CD4-positive, alpha-beta memory T cell (primary cell): ENCODE measurements at places on chromosomes 5 and 9.

- no peak for DNase-seq
Measured at GRCh38 chr9:94909250-94909894, 182.9 kb downstream of the AOPEP start.

DNA sequence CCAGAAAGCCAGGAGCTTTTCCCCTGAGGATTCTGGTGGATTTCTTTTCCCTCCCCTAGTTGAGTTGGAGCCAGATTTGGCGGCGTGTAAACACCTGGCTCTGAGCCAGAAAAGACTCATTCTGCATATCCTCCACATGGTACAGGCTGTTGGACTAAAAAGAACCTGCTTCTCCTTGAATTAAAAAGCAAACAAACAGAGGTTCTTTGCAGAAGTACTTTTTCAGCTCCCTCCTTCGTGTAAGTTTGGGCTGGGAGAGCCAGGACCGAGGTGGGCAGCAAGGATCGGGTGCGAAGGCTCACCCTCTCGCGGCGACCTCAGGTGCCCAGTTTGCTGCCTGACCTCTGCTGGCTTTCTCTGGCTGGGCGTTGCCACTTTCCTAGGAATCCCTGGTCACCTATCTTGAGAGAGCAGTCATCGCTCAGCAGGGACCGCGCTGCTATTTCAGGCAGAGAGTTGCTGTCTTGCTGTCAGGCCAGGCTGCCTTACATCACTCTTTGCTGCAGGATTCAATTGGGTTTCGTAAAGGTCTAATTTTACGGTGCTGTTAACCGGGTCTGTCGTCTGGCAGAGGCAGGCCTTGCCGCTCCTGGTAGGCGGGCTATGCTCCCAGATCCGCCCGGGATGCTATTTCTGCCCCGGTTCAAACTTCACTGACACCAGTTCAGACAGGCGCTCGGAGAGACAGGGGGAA lies 3.2 kb downstream of the PAPPA start:
- no peak for DNase-seq

DNA sequence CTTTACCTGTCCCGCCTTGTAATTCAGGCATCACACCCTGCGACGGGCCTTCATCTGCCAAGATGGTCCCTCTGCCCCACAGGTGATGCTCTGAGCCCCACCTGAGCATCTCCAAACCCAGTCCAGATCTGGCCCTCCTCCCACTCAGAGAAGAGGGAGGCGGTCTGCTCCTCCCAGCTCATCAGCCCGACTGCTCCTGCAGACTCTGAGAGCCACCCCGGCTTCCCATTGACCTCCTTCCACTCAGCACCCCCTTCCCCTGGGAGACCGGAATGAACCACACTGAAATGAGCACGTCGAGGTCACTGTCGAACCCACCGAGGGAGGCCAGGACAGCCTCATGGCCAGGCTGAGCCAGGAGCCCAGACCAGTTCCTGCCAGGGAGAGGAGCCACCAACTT lies 12.8 kb downstream of the ABO start:
- no peak for DNase-seq

DNA sequence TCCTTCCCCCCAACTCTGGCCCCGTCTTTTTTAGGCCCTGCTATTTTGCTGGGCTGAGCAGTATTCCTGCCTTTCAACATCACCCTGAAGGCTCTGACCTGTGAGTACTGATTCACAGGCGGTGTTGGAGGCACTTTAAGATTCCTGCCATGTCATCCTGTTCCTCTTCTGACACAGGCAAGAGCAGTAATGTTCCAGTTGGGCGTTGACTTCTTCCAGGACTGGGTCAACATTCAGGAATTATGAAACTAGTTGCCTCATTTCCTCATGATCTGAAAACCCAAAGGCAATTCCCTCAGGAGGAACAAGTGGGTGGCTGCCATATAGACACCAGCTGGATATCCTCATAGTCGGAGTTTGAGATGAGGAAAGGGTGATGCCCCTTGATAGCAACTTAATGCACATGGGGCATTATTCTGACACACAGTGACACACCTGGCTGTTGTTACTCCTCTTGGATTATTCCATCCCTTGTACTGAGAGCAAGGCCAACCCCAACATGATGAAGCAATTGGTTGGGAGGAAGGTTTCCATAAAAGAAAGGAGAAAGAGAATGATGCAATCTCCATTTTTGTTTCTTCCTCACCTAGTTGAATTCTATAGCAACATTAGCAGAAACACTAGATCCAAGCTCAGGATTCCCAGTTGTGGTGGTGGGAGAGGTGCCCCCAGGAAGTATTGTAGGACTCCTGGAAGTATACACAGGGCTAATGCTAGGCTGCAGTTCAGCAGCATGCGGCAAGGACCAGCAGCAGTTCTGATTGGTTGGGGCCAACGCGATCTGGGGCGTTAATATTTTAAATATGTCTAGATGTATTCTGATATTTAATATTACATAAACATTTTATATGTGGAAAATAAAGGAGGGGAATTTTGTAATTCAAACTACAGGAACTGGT lies 19.6 kb upstream of the GLRX start:
- DNase-seq = no peak

GRCh38 chr5:26893078-26893477 lies 145.3 kb downstream of the CDH9 start:
- no peak for DNase-seq

DNA sequence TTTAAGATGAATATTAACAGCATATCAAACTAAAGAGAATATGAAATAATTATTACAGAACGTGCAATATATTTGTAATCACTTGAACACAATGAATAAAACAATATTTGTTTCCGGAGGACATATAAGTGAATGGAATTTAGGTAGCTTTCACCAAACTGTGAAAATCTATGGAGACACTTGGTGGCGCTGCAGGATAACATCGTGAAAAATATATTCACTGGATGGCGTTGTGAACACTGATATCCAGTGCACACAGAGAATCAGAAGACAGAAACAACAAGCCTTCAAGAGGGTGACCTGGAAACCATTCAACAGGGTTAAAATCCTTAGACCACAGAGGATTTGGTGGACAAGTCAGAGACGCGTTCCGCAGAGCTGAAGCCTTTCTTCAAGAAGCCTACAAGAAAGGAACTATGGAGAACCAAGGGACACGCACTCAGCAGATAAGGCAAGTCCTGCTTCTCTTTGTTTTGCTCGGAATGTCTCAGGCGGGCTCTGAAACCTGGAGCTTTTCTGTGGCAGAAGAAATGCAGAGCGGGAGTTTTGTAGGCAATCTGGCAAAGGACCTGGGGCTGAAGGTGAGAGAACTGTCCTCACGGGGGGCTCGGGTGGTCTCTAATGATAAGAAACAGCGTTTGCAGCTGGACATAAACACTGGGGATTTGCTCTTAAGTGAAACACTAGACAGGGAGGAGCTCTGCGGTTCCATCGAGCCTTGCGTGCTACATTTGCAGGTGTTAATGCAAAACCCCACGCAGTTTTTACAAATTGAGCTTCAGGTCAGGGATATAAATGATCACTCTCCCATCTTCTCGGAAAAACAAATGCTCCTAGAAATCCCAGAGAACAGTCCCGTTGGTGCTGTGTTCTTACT lies at the start of gene PCDHB11:
PCDHB11 (plus strand) TSS at position 269 of the 877 bp plus-strand sequence; CDS start at position 417, 148 bp downstream.
- no peak for DNase-seq

DNA sequence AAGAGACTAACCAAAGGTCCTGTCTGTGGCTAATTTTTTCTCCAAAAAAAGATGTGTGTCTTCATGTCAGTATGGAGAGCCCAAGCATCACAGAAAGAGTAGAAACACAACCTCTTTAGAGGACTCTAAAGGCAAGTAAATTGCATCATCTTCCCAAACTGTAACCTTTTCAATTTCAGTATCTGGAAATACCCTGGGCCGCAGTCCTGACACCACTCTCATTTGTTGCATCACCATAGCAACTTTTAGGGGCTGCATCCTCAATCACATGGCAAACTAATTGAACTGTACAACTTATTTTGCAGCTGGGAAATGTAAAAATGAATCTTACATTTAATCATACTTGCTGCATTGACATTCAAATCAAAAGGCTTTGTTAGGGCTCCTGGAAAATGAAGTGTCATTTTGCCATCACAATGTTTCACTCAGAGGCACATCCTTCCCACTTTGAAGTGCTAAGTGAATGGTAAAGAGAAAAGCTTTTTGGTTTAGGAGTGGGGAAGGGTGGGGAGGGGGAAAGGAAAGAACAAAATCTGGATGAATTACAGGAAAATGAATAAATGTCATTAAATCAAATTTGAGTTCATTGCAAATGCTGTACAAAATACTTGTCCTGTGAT lies 60.6 kb upstream of the GRIA1 start:
- DNase-seq = no peak

GRCh38 chr5:80474929-80475328 lies 13.0 kb upstream of the FAM151B start:
- no peak for DNase-seq

DNA sequence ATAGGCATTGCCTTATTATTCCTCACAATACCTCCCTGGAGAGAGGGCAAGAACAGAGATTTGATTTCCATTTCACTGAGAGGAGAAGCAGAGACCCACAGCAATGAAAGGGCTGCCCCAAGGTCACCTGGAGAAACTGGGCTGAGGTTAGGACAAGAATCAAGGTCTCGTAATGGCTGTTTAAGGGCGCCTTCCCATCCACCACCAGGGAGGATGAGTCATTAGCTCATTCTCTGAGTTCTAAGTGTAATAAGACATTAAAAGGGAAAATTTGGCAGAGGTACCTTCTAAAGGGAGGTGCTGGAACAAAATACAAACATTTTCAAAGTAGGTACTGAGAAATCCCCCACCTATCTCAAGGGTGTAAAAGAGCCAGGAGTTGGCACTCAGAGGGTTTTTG lies 52.6 kb upstream of the TCERG1 start:
- DNase-seq = no peak

DNA sequence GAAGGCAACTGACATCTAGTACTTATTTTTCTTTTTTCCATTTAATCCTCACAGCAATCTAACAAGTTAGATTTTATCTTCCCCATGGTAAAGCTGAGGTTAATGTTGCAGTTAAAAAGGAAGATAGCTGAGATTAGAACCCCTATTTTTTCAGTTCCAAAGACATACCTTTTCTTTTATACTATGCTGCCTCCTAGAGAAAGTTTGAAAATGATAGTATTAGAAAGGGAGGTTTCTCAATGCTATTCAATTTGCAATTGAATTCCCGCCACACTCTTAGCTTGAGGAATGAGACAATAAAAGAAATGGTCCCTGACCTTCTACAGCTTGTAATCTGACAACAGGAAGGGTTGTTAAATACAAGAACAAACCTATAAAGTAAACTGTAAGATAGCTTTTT lies 195.9 kb upstream of the TRIM32 start:
- no peak for DNase-seq

- DNase-seq = no peak
Measured at GRCh38 chr9:136326761-136327303, 507 bp upstream of the GPSM1 start.

GRCh38 chr5:120527251-120527650 lies 63.2 kb downstream of the PRR16 start:
- DNase-seq = no peak

DNA sequence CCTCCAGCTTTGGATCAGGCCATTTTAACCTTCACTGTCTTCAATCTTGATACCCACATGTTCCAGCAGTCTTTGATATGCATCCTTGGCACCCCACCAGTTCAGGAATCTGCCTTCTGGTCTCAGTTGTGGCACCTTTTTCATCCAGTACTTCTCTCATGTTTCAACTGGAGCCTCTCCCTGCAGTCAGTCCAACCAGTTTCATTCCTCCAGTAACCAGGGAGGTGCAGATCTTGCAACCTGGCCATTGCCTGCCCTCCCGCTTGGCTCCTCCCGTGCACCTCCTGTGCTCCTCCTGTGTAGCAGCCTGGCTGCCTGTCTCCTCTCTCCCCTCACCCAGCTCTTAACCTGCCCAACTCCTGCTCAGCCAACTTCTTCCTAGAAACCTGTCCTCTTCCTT lies 20.2 kb downstream of the FUBP3 start:
- no peak for DNase-seq

- no peak for DNase-seq
Measured at GRCh38 chr5:148912714-148913398, 86.4 kb downstream of the ADRB2 start.

DNA sequence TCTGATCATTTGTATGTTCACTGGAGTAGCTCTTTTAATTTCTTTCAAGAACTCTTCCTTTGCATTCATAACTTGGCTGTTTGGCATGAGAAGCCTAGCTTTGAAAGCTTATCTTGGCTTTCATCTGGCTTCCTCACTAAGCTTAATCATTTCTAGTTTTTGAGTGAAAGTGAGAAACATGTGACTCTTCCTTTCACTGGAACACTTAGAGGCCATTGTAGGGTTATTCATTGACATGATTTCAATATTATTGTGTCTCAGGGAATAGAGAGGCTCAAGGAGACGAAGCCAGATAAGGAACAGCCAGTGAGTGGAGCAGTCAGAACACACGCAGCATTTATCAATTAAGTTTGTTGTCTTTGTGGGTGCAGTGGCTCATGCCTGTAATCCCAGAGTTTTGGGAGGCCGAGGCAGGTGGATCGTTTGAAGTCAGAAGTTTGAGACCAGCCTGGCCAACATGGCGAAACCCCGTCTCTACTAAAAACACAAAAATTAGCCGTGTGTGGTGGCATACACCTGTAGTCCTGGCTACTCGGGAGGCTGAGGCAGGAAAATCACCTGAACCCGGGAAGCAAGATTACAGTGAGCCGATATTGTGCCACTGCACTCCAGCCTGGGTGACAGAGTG lies 98.3 kb downstream of the UGCG start:
- DNase-seq = peak; percentile 16

- no peak for DNase-seq
Measured at GRCh38 chr9:130172161-130172857, at the start of gene NCS1. Gene NCS1, plus strand, starts transcription at chr9:130172404. Its CDS starts 260 bp downstream, at chr9:130172664.

- no peak for DNase-seq
Measured at GRCh38 chr5:83034036-83034435, 43.2 kb downstream of the TMEM167A start.

DNA sequence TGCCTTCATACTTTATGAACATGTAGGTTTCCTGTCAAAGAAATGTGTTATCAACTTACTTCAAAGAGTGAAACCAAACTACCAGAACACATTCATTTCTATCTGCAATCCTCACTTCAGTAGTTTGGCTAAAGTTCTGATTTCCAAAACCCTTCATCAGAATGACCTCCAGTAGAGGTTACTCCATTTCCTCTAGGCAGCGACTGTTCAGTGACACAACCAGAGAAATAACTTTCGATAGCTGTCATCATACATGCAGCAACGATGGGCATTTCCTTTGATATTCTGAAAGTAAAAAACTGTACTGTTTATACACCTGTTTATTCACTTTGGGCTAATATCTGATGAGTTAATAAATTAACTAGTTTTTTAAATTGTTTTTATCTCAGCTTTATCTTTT lies 532.5 kb upstream of the IZUMO3 start:
- no peak for DNase-seq

- DNase-seq = no peak
Measured at GRCh38 chr5:150505041-150505511, 2.9 kb upstream of the NDST1 start.

DNA sequence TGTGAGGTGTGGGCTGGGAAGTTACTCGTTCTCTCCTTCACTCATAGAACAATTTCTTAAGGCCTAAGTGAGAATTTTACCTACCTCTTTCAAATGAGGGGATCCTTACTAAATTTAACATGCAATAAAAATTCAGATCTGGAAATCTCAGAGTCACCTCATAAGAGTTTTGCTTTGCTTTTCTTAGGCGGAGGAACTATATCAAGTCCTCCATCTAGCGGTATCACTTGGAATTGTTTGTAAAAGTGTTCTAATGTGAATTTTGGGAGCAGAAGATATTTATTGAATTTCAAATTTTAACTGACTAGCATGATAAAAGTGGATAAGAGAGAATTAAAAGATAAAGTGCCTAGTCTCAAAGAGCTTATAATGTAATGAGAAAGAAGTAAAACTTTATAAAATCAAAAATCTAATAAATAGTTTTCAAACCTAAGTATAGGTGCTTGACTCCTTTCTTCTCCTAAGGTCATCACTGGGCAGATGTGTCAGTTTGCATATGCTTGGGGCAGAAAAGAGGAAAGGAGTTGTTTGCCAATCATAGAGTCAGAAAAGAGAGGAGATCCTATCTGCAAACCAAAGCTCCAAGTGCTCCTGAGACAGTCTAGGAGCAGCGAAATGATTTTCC lies 145.7 kb upstream of the DAB2 start:
- peak; percentile 11 for DNase-seq
